ENCODE measurements at places on chromosomes 13 and 19.

DNA sequence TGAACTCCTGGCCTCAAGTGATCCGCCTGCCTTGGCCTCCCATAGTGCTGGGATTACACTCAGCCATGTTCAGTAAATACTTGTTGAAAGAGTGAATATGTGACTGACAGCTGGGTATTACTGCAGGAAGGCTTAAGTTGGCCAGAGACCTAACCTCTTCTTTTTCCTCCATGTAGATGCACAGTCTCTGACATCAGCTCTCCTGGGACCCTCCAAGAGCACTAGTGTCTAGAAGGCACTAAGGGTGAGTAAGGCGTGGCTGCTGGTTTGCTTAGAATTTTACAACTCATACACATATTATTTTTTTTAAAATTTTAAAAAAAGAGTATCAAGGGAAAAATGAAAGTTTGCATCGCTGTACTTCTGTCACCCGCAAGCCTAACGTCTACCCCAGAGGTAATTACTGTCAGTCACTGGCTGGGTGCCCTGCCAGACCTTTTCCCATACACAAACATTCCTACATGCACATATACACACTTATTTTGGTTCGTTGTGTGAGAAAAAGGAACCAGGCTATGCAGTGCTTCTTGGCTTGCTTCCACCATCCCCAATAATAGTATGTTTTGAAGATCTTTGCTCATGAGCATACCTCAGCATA is 122.0 kb downstream of the SIPA1L3 start:
- no peak for DNase-seq

DNA sequence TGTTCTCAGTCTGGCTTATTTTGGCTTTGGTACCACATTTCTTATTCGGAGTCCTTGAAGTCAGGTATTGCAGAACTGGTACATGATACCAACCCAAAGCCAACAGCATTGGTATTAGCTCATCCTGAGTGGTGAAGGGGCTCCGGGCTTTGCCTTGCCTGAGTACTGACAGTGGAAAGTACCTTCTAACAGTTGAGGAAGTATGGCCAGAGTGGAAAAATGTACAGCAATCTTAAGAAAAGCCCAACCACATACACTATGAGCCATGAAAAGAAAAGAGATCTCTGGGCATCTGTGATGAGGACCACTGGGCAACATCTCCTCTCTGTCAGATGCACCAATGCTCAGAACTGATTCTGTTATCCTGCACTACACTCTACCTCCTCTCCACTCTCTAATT is 8.3 kb downstream of the LCP1 start:
- DNase-seq, result peak; percentile 7

GRCh38 chr13:29593605-29594297 is 1.7 kb downstream of the SLC7A1 start:
- DNase-seq, result no peak

- DNase-seq, result no peak
Measured at GRCh38 chr13:35787937-35788336, 311.4 kb upstream of the MAB21L1 start.

- no peak for DNase-seq
Measured at GRCh38 chr19:30566681-30567420, 194.7 kb downstream of the ZNF536 start.

GRCh38 chr19:7799640-7800355 is 30.2 kb upstream of the EVI5L start:
- DNase-seq, result peak; percentile 30

DNA sequence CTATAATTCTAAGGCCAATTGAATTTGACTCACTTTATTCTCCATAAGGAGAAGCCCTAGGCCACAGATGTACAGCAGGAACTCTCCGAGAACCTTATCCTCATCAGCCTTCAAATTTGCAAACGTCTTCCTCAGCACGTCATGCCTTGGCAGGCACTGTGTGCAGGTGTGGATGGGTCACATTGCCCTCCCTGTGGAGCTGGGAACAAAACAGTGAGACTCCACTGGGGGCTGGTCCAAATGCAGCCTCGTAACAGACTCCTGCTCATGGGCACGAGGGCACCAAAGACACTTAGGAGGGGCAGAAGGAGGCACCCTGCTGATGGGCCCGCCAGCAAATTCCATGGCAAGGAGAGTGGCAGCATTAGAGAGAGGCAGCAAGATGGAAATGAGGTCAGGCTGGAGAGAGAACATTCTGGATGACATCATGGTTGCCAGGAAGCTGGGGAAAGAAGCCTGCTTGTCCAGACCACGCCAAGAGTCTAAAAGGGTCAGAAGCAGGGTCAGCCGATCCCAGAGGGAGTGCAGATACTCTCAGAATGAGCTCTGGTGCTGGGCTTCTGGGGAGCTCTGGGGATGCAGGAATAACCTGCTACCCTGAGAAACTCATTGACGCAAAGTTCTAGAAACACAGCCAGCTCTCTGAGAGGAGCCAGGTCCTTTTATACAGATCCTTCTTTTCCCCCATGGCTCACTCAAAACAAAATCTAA is 242.2 kb downstream of the B3GLCT start:
- no peak for DNase-seq

DNA sequence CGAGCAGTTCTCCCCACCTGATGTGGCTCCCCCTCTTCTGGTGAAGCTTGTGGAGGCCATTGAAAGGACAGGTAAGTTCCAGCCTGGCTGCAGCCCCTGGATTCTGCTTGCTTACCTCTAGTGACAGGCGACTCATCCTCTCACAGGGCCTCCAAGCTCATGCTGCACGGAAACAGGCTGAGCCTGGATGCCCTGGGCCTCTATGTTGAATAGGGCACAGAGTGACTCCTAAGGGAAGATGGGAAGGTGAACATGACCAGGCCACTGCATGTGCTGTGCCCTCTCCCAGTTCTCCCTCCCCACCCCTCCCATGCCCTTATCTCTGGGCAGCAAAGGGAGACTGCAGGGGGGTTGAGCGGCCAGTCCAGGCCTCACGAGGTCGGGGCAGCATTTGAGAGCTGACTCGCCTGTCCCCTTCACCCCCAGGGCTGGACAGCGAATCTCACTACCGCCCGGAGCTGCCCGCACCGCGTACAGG is 7.6 kb downstream of the PIK3R2 start:
- no peak for DNase-seq

DNA sequence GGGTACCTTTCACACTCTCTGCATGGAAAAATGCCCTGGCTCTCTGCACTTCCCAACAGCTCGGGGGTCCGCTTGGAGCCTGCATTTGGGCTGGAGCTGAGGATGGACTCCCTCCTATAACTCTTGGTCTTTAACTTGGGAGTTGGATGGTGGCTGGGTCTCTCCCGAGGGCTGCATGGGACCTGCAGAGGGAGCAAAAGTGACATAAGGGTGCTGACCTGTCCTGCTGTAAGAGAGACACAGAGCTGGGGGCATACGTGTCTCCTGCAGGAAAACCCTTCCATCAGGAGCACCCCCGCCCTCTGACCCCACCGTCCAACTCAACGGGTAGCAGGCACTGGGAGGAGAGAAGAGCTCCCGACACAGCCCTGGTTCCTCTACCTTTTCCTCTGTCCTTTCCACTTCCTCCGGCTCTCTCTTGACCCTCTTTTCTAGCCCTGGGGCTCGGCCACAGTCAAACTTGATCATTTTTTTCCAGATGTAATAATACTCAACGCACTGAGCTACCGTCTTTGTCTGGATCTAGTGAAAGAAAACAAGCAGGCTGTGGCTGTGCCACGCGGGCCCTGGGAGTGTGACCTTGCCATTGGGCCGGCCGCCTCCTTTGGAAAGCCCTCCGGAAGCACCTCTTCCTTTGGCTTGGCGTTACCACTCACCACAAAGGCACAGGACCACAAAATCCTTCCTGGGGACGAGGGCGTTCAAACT is 6.8 kb upstream of the NAPA start:
- no peak for DNase-seq

- no peak for DNase-seq
Measured at GRCh38 chr13:57632276-57633140, 964 bp downstream of the PCDH17 start.

GRCh38 chr13:73223372-73223781 is 164.6 kb downstream of the KLF5 start:
- no peak for DNase-seq

GRCh38 chr19:2885736-2886135 is 15.0 kb upstream of the ZNF57 start:
- DNase-seq, result no peak

GRCh38 chr13:114263578-114263977 is 17.8 kb upstream of the UPF3A start:
- DNase-seq, result no peak

DNA sequence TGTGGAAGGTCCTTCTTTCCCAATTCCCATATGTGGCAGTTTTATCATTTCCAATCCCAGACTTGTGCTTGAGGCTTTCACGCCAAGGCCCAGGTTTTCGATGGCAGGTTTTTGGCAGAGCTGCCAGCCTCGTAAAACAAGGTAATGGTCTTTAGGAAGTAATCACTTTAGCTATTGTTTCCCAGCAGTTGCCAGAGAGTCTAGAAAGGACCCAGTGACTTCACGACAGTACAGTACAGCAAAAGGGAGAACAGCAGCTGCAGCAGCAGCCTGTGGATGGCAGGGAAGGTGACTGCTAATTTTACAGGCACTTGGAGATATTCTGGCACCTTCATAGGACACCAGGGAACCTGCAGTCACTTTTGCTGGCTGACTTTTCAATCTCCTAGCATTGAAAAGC is 291.6 kb upstream of the MAB21L1 start:
- no peak for DNase-seq

GRCh38 chr13:105957769-105958438 is 577.6 kb downstream of the EFNB2 start:
- DNase-seq, result no peak

DNA sequence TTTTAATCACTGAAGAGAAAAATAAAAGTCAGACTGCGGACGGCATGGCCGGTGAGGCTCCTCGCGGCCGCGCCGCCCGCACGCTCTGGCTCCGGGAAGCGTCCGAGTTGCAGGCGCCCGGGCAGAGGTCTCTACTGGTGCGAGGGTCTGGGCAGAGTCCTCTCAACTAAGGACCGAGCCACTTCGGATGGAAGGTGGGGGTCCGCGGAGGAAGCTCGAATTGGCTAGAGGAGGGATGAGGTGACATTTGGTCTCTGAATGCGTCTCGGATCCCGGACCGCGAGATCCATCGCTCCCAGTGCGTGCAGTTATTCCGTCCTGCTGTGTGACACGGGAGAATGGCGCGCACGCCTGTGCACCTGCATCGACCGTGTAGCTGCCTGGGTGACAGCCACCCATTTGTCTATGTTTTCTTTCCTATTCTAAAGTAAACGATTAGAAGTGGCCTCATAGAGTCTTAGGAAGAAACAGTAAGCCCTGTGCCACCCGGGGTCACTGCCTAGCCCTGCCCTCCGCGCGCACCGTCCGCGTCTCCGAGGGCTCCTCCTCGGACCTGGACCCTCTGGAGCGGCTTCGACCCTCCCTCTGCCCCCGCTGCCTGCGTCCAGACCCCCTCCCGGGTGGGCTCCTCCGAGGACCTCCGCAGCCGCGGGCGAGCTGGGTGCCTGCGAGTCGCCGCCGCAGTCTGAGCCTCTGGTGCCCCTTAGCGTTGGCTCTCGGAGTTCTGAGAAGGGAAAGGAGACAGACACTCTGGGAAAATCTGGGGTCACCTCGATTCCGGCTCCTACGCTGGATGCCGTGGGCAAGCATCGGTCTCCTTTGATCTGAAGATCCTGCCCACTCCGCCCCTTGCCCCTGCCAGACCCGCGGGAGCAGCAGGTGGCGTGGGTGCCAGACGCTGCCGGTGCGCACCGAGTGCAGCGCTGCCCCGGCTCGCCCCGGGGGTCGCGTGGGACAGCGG is 347.4 kb downstream of the LIG4 start:
- DNase-seq, result no peak

DNA sequence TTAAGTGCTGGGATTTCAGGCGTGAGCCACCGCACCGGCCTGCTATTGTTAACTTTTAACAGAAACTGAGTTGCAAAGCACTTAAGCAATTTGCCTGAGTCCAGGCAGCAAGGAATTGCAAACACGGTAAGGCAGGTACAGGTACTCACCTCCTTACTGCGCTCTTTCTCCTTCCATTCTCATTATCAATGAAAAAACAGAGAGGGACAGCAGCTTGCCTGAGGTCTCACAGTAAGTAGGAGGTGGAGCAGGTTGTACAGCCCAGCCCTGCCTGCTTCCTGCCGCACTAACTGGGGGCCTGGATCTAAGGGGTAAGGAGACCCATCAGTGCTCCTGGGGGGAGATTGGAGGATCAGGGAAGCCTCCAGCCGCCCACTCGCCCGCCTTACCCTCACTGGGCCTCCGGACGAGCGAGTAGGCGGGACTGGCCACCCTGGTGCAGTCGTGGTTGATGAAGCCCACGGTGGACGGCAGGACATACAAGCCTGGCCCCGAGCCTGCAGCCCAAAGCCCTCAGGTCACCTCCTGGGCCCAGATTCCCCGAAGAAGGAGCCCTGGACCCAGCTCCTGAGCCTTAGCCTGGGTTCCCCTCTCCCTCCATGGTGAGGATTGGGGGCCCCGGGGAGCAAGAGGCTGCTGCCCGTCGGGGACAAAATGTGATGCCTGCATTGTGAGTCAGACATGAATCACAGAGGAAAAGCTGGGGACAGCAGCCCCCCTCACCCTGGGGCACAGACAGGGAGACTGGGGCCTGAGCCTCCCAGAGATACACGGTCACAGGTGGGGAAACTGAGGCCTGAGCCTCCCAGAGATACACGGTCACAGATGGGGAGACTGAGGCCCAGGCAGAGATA is 11.4 kb upstream of the SHC2 start:
- no peak for DNase-seq

DNA sequence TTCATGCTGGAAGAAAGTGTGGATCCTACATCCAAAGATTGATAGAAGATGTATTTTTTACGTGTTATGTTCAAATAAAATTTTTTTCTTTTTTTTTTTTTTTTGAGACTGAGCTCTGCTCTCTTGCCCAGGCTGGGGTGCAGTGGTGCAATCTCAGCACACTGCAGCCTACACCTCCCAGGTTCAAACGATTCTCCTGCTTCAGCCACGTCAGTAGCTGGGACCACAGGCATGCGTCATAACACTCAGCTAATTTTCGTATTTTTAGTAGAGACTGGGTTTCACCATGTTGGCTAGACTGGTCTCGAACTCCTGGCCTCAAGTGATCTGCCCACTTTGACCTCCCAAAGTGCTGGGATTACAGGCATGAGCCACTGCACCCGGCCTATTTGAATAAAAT is 65.7 kb downstream of the KLF12 start:
- no peak for DNase-seq

DNA sequence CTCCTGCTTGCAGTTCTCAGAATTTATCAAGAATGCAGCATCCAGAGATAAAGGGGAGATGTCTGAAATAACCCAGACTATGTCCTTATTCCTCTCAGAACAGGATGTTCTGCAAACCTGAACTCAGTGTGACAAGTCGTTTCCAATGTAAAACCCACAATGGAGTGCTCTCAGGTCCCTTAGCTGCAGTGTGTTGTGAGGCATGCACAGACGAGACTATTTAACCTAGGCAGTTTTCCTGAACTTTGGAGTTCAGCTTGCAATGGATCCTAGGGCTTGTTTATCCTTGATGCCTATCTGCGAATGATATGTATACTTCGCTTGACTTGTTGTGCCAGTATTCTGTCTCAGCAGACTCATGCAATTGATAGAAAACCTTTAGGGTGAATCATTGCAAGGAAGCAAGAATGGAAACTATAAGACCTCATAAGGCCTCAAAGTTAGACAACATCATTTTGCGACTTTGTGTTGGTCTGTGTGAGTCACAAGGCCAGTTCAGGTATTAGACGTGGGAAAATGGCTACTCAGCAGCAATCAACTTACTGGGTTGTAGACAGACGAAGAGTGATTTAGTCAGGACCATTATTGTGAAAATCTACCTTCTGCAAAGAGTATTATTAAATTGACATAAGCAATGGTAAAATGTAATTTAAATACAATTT is 2439.9 kb upstream of the PCDH20 start:
- no peak for DNase-seq
